ENCODE measurements at places on chromosomes 13 and 19. TPM values are rescaled to one million over a fixed set of nuclear protein-coding genes. Genes with fewer than 3 reads are reported as not detected.

TEX30 gene
- 11.9 TPM for polyA plus RNA-seq

FGF21 gene
- polyA plus RNA-seq: not detected

PSG6 gene
- 0.16 TPM for polyA plus RNA-seq

SEMA6B gene
- 44.3 TPM for polyA plus RNA-seq

KLK12 gene
- not detected for polyA plus RNA-seq

SOHLH2 gene
- polyA plus RNA-seq: 2.5 TPM

CCNA1 gene
- 0.54 TPM for polyA plus RNA-seq

C19orf18 gene
- polyA plus RNA-seq: 1.5 TPM

CCL25 gene
- not detected for polyA plus RNA-seq

KLK13 gene
- polyA plus RNA-seq: not detected

ZNF296 gene
- 0.91 TPM for polyA plus RNA-seq

NACC1 gene
- polyA plus RNA-seq: 18.7 TPM

CACNG7 gene
- 0.10 TPM for polyA plus RNA-seq

RPL21 gene
- polyA plus RNA-seq: 1,062 TPM

GDF15 gene
- polyA plus RNA-seq: 0.30 TPM

CFD gene
- 1.4 TPM for polyA plus RNA-seq

AKAP11 gene
- polyA plus RNA-seq: 23.2 TPM

PINLYP gene
- 5.1 TPM for polyA plus RNA-seq

IGFL1 gene
- not detected for polyA plus RNA-seq

ZNF724 gene
- polyA plus RNA-seq: 2.1 TPM

KLK4 gene
- not detected for polyA plus RNA-seq

APC2 gene
- 0.91 TPM for polyA plus RNA-seq

SPTBN4 gene
- polyA plus RNA-seq: 0.33 TPM

SSC5D gene
- 17.3 TPM for polyA plus RNA-seq

DENND1C gene
- 0.63 TPM for polyA plus RNA-seq

MEDAG gene
- polyA plus RNA-seq: 8.4 TPM

TEX29 gene
- polyA plus RNA-seq: 0.30 TPM

CLEC4G gene
- polyA plus RNA-seq: 0.10 TPM

REEP6 gene
- 1.3 TPM for polyA plus RNA-seq

SIGLEC5 gene
- 0.71 TPM for polyA plus RNA-seq

COMP gene
- 4.0 TPM for polyA plus RNA-seq

CHST8 gene
- polyA plus RNA-seq: 0.38 TPM

CATSPERD gene
- not detected for polyA plus RNA-seq

Measured in forelimb muscle (tissue), 1 donor.